Right hindlimb (tissue), 1 donor: ENCODE measurements at places on chromosomes 13 and 19.
A peak's percentile ranks its signal among the peaks of the same experiment; 100 is the strongest.

GRCh38 chr19:50414864-50415660, 3.7 kb upstream of the SPIB start:
- peak; percentile 75 for DNase-seq

DNA sequence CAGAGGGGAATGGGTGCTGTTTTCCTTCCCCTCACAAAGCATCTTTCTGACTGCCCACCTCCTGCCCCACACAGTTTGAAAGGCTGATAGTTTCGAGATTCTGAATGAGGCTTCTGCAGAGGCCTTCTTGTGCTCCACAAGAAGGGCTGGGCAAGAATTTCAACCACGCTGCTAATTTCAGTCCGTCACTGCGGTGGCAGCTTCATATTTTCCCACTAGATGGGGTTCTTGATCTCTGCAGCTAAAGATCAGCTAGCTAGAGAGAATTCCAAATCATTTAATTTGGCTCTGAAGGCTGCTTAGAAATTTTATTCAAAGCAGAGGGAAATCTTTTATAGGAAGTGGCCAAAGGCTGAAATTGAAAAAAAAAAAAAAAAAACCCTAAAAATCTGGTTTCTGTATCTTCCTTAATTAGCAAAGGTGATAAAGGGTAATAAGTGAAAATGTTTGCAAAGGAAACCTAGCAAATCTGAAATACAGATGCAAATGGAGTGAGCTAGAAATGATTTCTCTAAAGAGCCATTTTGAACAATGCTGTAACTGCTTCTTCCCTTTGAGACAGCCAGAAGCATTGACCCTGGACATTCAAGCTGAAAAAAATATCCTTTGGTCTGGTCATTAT, 38.0 kb upstream of the C13orf42 start:
- peak; percentile 74 for DNase-seq

DNA sequence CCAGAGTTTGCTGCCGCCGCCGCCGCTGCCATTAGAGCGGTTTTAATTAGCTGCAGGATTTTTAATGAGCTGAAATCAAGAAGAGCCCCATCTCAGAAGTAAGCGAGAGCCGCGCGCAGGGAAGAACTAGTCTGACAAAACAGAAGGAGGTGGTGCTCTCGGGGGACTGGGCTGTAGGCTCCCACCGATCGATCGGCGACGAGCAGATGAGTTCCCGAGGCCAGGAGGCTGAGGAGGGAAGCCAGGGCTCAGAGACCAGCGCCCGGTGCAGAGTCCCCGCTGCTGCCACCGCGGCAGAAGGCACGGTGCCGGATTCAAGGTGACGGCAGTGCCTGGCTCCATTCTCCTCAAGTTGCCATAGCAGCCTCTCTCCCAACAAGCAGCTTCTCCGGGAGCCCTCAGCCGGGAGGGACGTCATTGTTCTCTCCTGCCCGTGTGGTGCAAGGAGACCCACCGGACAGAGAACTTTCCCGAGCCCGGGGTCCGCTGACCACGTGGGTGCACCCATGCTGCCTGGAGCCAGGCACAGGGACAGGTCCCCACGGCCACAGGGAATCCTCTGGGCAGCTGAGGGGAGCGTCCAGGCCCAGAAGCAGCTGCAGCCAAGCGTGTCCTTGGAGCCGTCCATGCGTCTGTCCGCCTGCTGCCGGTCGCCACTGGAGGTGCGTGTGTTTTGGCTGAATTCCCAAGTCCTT, 62.9 kb downstream of the CHST8 start:
- no peak for DNase-seq

- DNase-seq, result no peak
Measured at GRCh38 chr19:50059045-50059444, 33.2 kb downstream of the ZNF473 start.

- no peak for DNase-seq
Measured at GRCh38 chr19:41031916-41032315, 40.8 kb downstream of the CYP2B6 start.

- DNase-seq, result no peak
Measured at GRCh38 chr19:16368385-16369305, 44.0 kb downstream of the KLF2 start.

DNA sequence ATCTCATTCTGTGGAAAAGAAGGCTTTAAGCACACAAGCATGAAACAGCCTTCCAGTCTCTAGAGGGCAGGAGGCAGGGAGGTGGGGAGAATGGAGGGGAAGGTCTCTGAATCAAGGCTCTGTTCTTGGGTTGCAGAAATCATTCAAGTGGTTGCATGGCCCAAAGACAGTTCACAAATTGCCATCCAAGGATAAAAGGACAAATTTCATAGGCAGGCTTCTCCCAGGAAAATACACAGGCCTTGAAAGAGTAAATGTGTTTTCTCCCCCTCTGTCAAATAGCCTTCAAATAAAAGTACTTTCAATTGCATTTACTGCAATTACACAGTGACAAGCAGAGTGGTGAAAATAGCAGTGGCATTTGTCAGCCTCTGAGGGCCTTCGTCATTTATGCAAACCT, 450.8 kb downstream of the DCT start:
- no peak for DNase-seq

- DNase-seq, result no peak
Measured at GRCh38 chr13:24648983-24649687, 31.1 kb upstream of the ATP12A start.

DNA sequence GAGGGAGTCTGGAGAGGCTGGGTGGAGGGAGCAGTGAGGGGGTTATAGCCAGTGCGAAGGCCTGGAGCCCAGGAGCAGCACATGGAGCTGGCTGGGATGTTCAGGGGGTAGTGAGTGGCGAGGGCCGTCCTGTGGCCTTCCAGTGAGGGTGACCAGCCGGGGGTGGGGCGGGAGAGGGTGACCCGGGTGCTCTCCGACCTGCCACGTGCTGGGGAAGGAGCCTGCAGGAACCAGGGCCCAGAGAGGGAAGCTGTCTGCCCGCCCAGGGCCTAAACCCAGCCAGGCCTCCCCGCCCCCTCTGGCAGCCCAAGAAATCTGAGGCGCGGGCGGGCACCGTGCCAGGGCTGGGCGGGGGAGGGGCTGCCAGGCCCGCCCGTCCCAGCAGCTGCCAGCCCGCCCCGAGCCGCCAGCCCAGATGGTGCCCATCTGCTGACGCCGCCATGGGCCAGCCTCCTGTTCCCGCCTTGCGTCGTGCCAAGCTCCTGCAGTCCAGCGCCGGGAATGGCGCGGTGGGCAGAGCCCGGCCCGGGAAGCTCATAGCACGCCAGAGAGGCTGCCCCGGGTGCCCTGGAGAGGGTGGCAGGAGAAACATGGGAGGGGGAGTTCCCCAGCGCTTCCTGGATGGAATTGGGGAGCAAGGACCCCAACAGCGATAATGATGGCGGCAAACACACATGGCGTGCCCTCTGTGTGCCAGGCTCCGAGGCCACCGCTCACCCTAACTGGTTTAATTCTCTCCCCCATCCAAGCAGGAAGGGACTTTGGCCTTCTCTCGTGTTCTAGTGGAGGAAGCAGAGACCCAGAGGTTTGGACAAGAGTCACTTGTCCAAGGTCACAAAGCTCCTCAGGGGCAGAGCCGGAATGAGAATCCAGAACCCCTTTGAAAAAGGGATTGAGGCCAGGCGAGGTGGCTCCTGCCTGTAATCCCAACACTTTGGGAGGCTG, 21.5 kb downstream of the NFIC start:
- DNase-seq, result peak; percentile 88

DNA sequence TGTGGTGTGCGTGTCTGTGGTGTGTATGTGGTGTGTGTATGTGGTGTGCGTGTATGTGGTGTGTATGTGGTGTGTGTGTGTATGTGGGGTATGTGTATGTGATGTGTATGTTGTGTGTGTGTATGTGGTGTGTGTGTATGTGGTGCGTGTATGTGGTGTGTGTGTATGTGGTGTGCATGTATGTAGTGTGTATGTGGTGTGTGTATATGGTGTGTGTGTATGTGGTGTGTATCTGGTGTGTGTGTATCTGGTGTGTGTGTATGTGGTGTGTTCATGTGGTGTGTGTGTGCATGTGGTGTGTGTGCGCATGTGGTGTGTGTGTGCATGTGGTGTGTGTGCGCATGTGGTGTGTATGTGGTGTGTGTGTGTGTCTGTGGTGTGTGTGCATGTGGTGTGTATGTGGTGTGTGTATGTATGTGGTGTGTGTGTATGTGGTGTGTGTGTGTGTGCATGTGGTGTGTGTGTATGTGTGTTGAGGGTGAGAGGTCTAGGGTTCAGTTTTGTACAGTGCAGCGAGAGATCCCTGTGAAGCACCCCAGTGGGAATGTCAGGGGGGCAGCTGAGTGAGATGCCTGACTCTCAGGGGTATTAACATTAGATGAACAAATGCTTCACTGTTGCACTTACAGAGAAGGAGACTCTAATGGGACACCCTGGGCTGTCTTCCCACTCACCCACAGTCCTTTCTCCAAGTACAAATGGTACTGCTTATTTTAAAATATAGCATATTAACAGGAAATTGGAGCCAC, 61.3 kb upstream of the MEDAG start:
- DNase-seq, result no peak

DNA sequence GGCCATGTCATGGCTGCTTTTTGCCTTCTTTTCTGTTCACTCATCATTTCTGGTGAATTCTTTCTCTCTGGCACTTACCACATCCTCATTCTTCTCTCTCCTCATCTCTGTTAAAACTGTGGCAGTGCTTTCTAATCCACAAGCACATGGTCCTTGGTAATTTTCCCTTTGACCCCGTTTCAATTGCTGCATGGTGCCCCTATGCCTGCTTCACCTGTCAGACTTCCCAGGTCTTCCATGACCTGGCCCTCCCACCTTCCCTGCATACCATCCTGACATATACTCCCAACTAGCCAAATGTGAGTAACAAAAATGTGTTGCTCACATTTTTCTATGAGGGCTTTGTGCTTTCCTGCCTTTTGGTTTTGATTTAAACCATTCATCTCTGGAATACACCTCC, 286.5 kb downstream of the MTUS2 start:
- no peak for DNase-seq

DNA sequence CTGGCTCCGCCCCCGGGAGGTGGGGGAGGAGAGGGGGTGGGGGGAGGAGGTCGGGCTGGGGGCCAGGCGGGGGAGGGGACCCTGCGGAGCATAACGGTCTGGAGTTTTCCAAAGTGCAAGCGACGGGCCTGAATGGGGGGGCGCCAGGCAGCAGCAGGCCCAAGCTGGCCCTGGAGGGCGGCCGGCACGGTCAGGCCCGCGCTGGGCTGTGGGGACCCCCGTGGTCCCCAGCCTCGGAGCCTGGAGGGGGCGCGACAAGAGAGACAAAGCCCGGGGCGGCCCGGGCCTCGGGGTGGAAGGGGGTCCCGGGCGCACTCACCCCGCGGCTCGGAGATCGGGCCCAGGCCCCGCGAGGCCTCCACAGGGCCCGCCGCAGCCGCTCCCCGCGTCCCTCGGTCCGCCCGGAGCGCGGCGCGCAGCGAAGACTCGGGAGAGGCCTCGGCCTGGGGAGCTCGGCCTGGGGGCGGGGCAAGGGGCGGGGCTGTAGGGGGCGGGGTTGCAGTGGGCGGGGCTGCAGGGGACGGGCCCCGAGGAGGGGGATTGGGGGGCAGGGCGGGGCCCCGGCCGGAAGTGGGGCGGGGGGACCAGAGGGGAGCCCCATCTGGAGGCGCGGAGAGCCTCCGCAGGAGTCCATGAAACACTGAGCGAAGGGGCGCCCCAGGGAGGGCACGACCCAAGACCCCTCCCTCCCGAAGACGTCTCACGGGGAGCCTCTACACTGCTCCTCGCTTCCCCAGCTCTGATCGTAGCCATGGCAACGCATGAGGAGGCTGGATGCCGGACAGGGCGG, 47.6 kb downstream of the PTPRS start:
- DNase-seq, result peak; percentile 92

- DNase-seq, result no peak
Measured at GRCh38 chr19:46670813-46671212, 9.8 kb upstream of the DACT3 start.

DNA sequence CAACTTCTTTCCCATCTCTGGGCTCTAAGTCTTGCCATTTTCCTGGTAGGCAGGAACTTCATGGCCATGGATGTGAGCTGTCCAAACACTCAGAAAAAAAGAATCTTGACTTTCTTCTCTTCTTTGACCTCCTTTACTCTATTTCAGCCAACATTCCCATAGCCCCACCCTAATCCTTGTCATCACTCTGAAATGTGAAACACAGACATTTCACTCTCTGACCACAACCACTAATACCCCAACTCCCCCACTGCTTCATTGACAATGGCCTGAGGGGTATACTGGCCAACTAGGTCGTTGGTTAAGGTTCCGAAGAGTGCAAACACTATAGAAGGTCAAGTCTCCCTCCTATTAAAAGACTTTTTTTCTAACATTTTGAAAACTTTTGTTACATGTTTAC, 4.7 kb upstream of the CYP2A13 start:
- no peak for DNase-seq

DNA sequence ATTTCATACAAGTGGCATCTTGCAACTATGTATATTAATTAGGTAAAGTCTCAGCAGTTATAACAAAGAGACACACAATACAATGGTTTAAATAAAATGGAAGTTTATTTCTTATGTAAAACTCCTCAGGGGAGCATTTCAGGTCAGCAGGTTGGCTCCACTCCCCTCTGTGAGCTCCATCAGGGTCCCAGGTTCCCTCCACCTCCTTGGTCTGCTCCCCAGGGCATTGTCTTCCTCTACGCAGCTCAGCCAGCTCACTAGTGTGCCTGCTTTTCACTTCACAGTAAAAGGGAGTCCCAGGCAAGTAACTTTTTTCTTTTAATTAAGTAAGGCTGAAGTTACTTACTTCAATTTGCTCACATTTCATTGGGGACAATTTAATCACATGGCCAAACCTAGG, 135.3 kb upstream of the FNDC3A start:
- no peak for DNase-seq

- DNase-seq, result no peak
Measured at GRCh38 chr13:42551611-42552010, 22.3 kb upstream of the TNFSF11 start.

- DNase-seq, result no peak
Measured at GRCh38 chr19:43476606-43477005, 11.2 kb upstream of the LYPD3 start.

GRCh38 chr19:55426042-55426441, 17.1 kb downstream of the SHISA7 start:
- no peak for DNase-seq

DNA sequence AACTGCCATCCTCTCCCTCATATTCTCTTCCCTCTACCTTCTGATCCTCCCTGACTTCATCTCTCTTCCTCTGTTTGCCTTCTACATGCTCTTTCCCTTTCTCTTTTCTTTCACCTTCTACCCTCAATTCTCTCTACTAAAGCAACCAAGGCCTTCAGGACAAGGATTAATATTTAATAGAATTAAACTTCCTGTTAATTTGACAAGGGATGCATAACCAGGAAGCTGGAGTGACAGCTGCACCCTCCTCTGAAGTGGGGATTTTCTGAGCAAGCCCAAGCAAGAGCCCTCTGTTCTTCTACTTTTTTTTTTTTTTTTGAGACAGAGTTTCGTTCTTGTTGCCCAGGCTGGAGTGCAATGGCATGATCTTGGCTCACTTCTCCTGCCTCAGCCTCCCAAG, 63.4 kb upstream of the MED4 start:
- DNase-seq, result no peak

- DNase-seq, result no peak
Measured at GRCh38 chr13:108213946-108214345, 1.4 kb downstream of the LIG4 start.

DNA sequence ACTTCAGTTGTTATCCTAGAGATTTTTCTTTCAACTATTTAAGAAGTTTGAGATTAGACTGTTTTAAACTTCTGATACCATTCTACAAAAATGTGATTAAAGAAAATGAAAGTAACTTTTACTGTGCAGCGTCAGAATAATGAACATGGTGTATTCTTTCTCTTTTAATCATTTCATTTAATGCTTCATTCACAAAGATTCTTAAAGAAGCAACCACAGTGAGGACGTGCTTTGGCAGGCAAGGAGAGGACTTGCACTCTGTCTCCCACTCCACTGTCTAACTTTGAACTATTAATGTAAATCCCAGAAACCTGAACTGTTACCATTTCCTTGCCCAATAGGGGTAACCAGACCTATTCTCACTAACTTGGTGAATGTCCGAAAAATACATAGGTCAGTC, 137.0 kb downstream of the KCNRG start:
- no peak for DNase-seq
